Hair follicular keratinocyte (primary cell): ENCODE measurements at places on chromosomes 7 and 10. TPM values are rescaled to one million over a fixed set of nuclear protein-coding genes. Genes with fewer than 3 reads are reported as not detected.

Gene CBLL1
- 18.7 and 23.7 TPM in 2 replicates for total RNA-seq

Gene HGF
- 0.04 TPM in 1 of 2 replicates, not detected in the other for total RNA-seq

Gene TLX1
- total RNA-seq: not detected in 2 replicates

Gene HOXA9
- 6.8 and 7.0 TPM in 2 replicates for total RNA-seq

Gene ZNF680
- 4.1 and 4.5 TPM in 2 replicates for total RNA-seq

Gene ENTPD1
- total RNA-seq: not detected in 2 replicates

Gene ZCCHC24
- total RNA-seq: 1.0 and 1.5 TPM in 2 replicates

Gene TMEM26
- total RNA-seq: not detected in 2 replicates

Gene ZNF25
- total RNA-seq: 3.2 and 4.9 TPM in 2 replicates

Gene HOXA1
- 9.6 and 12.1 TPM in 2 replicates for total RNA-seq

Gene ITGA8
- total RNA-seq: 0.04 TPM in 1 of 2 replicates, not detected in the other

Gene FAM25A
- total RNA-seq: 2.5 and 3.3 TPM in 2 replicates

Gene TMEM273
- total RNA-seq: not detected in 2 replicates

Gene CLRN3
- not detected in 2 replicates for total RNA-seq

Gene UPF2
- total RNA-seq: 8.9 and 11.1 TPM in 2 replicates

Gene DPYSL4
- total RNA-seq: 0.94 and 0.99 TPM in 2 replicates

Gene FAM25G
- total RNA-seq: 15.6 and 21.2 TPM in 2 replicates

Gene MOGAT3
- not detected in 2 replicates for total RNA-seq

Gene PIK3CG
- not detected in 2 replicates for total RNA-seq

Gene LGI1
- total RNA-seq: not detected in 2 replicates

Gene RBM20
- not detected in 2 replicates for total RNA-seq

Gene LRWD1
- total RNA-seq: 12.5 and 17.1 TPM in 2 replicates

Gene PTPN20
- 3.8 and 6.2 TPM in 2 replicates for total RNA-seq

Gene UCN3
- total RNA-seq: not detected in 2 replicates

Gene SORCS3
- not detected in 2 replicates for total RNA-seq

Gene C10orf53
- not detected in 2 replicates for total RNA-seq

Gene PON3
- total RNA-seq: 3.2 and 4.7 TPM in 2 replicates

Gene CNTNAP2
- total RNA-seq: 0.08 and 0.53 TPM in 2 replicates

Gene CLDN4
- total RNA-seq: 0.53 and 1.5 TPM in 2 replicates

Gene MRC1
- total RNA-seq: not detected in 2 replicates

Gene PDE1C
- total RNA-seq: 3.4 and 6.7 TPM in 2 replicates

Gene NME8
- total RNA-seq: not detected in 2 replicates

Gene LRRC17
- total RNA-seq: 0.42 TPM in 1 of 2 replicates, not detected in the other

Gene WDR91
- total RNA-seq: 10.7 and 18.5 TPM in 2 replicates

Gene HABP2
- total RNA-seq: not detected in 2 replicates

Gene DNAAF5
- total RNA-seq: 34.8 and 49.8 TPM in 2 replicates

Gene ANKRD61
- not detected in 2 replicates for total RNA-seq

Gene LIPN
- total RNA-seq: not detected in 2 replicates

Gene TFPI2
- total RNA-seq: 227 and 475 TPM in 2 replicates

Gene BEND7
- total RNA-seq: 2.9 and 4.2 TPM in 2 replicates

Gene KAZALD1
- 0.15 and 0.23 TPM in 2 replicates for total RNA-seq

Gene ACTR3C
- 2.0 and 2.8 TPM in 2 replicates for total RNA-seq

Gene LIPJ
- not detected in 2 replicates for total RNA-seq

Gene GTF2IRD1
- total RNA-seq: 12.5 and 14.4 TPM in 2 replicates

Gene MYL10
- not detected in 2 replicates for total RNA-seq

Gene MRPS33
- total RNA-seq: 42.2 and 50.4 TPM in 2 replicates

Gene GBX1
- not detected in 2 replicates for total RNA-seq

Gene SFRP5
- total RNA-seq: not detected in 2 replicates

Gene ADAM8
- 115 and 143 TPM in 2 replicates for total RNA-seq

Gene UTF1
- not detected in 2 replicates for total RNA-seq

Gene WDFY4
- total RNA-seq: 0.08 TPM in 1 of 2 replicates, not detected in the other
